ENCODE measurements at places on chromosomes 2 and 18.

DNA sequence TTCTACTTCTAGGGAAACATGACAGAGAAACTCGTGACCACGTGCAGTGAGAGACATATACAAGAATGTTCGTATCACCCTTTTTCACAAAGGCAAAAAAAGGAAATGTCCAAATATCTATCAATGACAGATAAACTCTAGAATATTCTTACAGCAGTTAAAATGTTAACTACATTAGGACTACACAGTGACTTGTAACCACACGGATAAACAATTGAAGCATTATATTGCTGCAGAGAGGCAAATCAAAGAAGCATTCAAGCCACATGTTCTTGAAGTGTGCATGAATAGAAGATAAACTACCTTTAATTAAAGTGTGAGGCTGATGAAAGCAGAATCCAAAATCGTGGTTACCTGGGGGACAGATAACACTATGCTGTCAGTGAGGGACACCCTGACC is 935.3 kb upstream of the KLHL29 start:
- DNase-seq, result no peak

- no peak for DNase-seq
These were observed 12.8 kb downstream of the IL18RAP start for GRCh38 chr2:102435741-102436140.

- DNase-seq, result no peak
These were observed 4.8 kb downstream of the IL36A start for GRCh38 chr2:113010088-113010487.

DNA sequence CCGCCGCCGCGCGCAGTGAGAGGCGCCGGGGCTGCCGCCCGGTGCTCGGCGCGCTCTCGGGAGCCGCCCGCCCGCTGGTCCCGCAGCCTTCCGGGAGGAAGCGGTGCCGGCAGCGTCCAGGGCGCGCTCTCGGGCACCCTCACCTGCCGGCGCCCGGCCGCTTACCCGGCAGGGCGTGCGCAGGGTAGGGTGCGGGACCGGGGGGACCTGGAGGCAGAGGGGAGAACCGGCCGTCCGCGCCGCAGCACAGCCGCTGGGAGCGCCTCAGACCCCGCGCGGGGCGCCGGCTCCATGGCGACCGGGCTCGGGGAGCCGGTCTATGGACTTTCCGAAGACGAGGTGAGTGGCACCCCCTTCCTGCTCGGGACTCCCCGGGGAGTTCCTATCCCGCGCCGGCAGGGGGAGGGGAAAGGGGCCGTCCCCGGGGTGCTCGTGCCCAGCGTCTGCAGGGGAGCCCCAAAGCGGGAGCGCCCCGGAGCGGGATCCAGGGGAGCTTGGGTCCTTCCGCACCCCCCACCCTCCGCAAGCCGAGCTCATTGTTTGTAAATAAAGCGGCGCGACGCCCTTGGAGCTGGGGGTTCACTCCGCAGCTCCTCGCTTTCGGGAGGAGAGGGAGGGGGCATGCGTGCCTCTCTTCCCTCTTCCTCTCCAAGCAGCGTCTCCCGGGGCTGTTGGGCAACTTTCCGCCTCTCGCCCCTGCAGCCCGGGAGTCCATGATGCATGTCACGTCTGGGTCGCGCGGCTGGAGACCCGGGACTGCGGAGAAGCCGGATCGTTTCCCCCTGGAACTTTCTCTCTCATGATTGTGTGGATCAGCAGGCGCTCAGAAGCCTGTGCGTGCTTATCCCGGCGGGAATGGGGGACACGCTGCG is 580 bp downstream of the NEDD4L start:
- peak; percentile 34 for DNase-seq

GRCh38 chr2:62740221-62740620 is 34.7 kb downstream of the EHBP1 start:
- DNase-seq, result no peak

DNA sequence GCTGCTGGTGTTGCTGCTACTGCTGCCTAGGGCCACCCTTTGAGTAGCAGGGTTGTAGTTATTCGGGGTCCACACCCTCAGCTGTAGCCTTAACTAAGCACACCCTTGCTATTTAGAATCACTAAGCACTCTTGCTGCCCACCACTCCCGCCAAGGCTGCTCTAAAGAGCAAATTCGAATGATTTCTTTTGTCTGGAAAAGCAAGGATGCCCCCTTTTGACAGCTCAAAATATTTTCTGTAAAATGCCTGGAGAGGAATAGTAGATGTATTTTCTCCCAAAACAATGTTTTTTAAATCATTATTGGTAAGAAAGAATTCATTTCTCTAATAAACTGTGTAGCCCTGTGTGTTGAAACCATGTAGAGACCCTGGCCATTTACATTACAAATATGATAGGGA is 80.8 kb upstream of the PAPOLG start:
- no peak for DNase-seq

- no peak for DNase-seq
These were observed 515.6 kb upstream of the SLC8A1 start for GRCh38 chr2:40967451-40967850.

DNA sequence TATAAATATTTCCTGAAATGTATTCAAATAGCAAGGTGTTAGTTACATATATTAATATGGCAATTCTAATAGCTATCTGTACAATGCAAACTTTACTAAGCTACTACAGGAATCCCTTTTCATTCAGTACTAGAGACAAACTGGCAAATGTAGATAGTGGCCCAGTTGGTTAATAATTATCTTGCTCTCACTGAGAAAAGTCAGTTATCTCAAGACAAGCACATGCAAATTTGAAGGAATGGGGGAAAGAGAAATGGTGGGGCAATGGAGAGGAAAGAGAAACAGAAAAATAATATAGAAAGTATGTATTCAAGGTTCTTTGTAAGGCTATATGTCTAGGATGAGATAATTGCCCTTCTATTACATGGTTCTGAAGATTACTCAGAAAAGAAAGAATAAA is 280.0 kb downstream of the FIGN start:
- no peak for DNase-seq

GRCh38 chr18:9359796-9360195 is 25.2 kb downstream of the TWSG1 start:
- no peak for DNase-seq

- DNase-seq, result no peak
These were observed 150.9 kb downstream of the RTP5 start for GRCh38 chr2:242020196-242021004.

GRCh38 chr18:22344908-22345670 is 72.6 kb downstream of the CTAGE1 start:
- DNase-seq, result peak; percentile 61

- no peak for DNase-seq
These were observed 58.3 kb downstream of the SEPTIN10 start for GRCh38 chr2:109555346-109555900.

DNA sequence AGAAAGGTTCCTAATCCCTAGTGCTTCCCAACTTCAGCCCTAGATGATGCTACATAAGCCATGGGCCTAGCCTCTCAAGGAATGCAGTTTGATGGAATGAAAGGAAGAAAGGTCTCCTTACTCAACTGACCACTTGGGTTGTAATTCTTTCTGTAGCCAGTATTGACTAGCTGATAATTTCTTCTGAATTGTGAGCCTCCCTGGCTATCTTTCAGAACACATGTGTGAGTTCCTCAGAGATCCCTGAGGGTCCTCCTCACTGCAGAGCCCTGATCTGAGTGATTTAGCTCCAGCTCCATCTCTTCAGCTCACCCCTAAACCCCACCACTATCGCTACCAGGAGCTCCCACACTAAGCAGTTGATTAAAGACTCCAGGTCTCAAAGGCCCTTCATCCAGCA is 31.5 kb downstream of the CFAP210 start:
- DNase-seq, result no peak

DNA sequence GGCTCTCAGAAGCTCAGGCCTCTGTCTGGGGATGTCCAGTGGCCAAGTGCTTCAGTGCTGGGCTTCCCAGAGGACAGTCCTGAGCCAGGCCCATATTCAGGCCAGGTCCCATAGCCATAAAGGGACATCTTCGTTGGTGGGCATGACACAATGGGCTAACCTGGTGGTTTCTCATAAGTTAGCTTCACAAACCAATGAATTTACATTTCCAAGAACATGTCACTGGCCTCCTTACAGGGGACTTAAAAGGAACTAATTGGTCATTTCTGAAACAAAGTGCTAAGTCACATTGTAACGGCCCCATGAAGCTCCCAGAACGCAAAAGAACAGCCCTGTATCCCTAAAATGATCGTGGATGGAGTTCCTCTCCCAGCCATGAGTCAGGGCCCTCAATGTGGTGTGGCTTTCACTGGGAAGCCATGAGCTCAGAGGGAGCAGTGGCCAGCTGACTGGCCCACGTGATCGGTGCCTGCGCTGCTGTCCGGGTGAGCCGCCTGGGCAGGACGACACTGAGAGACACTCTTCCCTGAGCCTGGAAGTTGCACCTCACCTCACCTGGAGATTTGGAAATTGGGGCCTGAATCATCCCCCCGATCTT is 163.7 kb upstream of the APCDD1 start:
- DNase-seq, result no peak

DNA sequence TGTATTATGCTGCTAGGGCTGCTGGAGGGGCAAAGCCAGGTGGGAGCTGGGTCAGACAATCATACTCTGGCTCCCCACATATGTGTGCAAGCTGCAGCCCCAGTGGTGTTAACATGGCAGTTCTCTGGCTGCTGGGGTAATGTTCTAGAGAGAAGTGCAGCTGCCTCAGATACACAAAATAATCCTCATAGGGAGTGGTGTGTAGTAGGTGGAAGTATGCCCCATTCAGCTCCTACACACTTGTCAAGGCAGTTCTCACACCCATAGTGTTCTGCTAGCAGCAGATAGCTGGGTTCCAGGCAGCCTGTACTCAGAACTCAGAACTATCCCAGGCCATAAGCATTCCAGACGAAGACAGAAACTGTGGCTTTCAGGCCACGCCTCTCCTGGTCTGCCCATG is 87.9 kb upstream of the NT5C1B start:
- no peak for DNase-seq
